ENCODE measurements at places on chromosomes 5 and 9.

- DNase-seq: no peak
Observed at GRCh38 chr5:149011084-149011483, 51.8 kb downstream of the SH3TC2 start.

DNA sequence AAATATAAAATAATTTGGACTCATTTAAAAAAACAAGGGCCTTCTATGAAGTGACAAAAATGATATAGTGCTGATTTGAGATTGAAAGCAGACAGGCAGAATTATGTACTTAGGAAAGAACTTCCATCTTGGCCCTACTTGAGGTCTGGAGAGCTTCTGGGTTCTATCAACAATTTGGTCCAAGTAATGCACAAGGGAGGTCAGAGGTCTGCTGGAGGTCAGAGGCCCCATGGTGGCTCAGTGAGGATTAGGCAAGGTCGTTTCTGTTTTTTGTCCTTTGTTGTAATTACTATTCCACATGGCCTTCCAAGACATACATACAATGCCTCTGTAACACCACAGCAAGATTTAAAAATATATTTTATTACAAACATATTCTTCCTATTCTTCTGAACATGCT lies 37.2 kb downstream of the NUDT12 start:
- no peak for DNase-seq

- peak; percentile 87 for DNase-seq
Observed at GRCh38 chr5:3100921-3101551, 349.6 kb upstream of the IRX2 start.

- DNase-seq: no peak
Observed at GRCh38 chr5:79931866-79932265, 59.2 kb downstream of the MTX3 start.

GRCh38 chr5:145511351-145511750 lies 323.8 kb downstream of the PRELID2 start:
- no peak for DNase-seq

GRCh38 chr9:83219154-83219923 lies 156.4 kb upstream of the RASEF start:
- DNase-seq: peak; percentile 96

- DNase-seq: peak; percentile 5
Observed at GRCh38 chr9:29806937-29807618, 2233.8 kb upstream of the C9orf72 start.

GRCh38 chr5:80092486-80093107 lies 57.4 kb downstream of the THBS4 start:
- DNase-seq: no peak

GRCh38 chr5:1974501-1975405 lies 92.0 kb upstream of the IRX4 start:
- DNase-seq: no peak

DNA sequence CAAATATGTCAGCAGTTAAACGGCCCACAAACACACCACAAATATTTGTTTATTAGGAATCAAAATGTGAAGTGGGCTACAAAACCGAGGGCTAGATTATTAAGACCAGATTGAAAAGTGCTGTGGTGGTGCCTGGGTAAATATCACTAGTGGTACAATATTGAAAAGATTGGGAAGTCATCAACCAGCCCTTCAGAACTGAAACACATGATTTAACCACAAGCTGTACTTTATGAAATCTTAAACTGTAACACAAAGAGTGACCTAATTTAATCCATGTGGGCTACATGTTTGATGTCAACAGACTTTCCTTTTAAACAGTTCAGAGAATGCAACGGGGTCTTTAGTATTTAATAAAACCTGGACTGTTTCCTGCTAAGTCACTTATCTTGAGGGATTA lies 182.3 kb downstream of the SPATA31D1 start:
- DNase-seq: no peak

- DNase-seq: no peak
Observed at GRCh38 chr5:147633173-147633572, 123.3 kb upstream of the DPYSL3 start.

DNA sequence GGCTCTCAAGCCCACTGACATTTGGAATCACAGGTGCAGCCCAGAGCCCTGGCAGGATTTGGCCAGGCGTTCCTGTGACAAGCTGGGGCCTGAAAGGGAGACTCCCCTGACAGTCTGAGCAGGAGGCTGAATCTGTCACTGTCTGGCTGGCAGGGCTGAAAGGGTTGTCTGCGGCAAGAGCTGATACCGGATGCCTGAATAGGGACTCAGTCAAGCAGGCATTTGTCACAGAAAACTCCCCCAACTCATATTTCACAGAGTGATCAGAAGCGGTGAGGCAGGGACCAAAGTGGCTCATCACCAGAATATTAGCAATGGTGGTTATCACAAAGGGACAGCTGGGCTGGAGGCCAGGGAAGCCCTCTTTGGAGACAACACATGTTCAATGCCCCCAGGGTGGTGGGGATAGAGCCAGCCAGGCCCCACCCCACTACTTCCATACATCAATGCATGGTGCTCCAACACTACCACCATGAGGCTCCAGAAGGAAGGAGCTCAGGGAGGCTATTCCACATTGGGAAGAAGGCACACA lies 295.5 kb downstream of the DTWD2 start:
- peak; percentile 40 for DNase-seq

GRCh38 chr9:101432171-101432570 lies 3.4 kb downstream of the ALDOB start:
- no peak for DNase-seq

DNA sequence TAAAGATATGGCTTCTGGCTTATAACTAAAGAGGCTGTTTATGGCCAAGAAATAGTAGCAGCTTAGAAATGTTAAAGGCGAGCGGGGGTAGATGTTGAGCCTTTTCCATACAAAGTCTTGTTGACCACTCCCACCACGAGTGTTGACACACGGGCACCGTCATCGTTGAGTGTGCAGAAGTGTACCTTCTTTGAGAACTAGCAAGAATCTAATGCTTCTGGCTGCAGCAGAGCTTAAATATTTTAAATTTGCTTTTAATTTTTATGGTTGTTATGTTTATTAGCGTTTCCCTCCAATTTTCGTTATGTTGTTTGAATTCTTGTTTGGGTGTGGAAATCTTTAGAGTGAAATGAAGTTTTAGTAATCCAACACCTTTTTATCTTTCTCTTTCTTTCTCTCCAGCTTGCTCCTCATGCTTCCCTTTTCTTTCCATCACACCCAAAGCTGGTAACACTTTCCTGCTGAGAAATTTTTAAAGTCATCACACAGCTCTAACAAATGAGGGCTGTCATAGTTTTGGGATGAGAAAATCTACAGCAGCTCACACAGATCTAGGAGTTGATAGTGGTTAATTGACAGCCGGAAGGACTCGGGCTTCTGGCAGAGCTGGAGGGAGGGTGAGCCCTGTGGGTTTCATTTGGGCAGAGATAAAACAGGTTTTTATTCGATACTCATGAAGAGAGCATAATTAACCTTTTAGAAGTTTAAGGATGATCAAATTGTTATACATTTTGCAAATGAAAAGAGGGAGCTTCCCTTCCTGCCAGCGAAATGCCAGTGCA lies 120.1 kb upstream of the ZNF608 start:
- no peak for DNase-seq

DNA sequence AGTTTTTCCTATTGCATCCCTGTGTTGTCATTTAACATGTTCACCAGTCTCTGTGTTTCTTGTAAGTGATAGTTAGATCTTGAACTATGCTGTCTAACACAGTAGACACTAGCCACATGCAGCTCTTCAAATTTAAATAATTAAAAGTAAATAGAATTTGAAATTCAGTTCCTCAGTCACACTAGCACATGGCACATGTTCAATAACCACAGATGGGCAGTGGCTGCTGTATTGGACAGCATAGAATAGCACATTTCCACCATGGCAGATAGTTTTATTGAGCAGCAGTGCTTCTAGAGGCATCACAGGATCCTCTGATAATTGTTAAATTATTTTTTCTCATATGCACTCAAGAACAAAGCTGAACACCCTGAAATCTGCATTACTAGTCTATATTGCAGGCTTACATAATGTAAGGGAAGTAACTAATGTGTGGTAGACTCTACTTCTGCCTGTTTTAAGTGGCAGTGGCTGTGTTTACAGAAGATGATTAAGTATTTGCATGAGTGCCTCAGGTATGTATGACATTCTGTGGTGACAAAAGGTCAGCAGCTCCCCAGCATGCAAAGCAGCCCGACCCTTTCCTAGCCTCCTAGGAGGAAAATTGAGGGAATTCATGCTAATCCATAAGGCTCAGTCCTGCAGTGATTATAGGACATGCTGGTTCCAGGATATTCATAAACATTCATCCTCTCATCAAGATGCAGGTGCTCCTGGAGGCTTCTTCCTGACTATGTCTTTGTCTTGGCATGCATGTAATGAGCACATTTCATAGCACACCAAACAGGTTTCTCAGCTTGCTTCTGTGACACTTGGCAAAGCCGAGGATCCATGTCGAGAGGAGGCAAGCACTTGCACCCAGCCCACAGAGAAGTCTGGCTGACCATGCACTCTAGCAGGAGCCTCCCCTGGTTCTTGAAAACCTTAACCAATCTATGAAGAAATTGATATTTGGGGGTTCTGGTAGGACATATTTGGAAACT lies 45.5 kb downstream of the SH3RF2 start:
- DNase-seq: no peak

GRCh38 chr5:160036884-160037283 lies 27.9 kb downstream of the TTC1 start:
- DNase-seq: no peak

DNA sequence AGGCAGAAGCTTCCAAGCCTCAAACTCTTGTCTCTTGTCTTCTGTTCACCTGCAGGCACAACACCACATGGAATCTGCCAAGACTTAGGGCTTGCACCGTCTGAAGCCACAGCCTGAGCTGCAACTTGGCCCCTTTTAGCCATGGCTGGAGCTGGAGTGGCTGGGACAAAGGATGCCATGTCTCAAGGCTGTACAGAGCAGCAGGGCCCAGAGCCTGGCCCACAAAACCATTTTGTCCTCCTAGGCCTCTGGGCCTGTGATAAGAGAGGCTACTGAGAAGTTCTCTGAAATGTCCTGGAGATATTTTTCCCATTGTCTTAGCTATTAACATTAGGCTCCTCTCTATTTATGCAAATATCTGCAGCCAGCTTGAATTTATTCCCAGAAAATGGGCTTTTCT lies 330.8 kb downstream of the DTWD2 start:
- no peak for DNase-seq

DNA sequence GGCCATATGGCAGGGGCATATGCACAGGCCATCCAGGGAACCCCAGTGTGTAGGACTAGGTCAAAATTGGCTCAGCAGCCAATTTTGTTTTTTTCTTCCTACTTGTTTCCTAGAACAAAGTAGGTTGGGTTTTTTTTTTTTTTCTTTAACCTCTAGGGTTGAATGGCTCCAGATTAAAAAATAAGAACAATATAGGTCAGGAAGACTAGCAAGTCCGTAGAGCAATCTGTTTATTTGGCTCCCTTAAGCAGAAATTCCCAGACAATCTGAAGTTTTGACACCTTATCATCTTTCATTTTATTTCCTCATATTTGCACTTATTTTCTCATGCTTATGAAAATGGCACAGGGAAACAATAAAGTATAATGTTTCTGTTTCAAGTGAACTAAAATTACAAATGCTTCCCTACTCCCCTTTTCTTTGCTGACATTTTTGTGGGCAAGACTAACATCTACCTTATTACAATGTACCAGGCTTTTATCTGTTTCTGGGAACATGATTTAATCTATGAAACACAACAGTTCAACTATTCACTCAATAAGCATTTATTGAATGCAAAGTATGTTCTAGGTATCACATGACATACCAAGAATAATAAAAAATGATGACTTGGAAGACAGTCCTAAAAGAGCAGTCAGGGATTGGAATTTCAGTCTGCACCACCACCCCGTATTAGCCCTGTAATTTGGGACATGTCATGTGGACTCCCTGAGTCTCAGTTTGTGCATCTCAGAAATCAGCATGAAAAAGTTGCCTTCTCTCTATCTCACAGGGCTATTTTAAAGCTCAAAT lies 30.5 kb downstream of the TLR4 start:
- DNase-seq: no peak

GRCh38 chr5:20618340-20618739 lies 630.3 kb upstream of the CDH18 start:
- no peak for DNase-seq

- DNase-seq: peak; percentile 44
Observed at GRCh38 chr9:37033682-37034304, at the start of gene PAX5. Gene PAX5 (minus strand): TSS chr9:37034268. CDS start chr9:37034031, 237 bp downstream.

- DNase-seq: peak; percentile 86
Observed at GRCh38 chr5:23506329-23507236, 826 bp upstream of the PRDM9 start.

DNA sequence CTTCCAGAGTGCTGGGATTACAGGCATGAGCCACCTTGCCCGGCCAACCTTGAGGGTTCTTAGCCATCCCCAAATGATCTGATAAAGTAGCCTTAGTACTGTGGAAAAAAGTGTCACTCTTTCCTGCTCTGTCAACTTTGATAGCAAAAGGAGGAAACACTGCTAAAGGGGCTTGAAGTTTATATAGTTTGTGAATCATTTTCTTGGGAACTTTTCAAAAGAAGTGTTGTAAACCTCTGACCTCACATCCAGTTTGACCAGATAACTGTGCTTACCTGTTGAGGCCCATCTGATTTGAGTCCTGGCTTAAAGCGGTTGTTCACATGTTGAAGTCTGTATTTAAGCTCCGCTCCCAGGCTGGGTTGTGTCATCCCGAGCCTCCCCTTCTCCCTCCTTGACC lies 303.3 kb downstream of the DOCK8 start:
- DNase-seq: no peak

- DNase-seq: peak; percentile 89
Observed at GRCh38 chr5:179530069-179530998, 20.0 kb upstream of the RUFY1 start.

DNA sequence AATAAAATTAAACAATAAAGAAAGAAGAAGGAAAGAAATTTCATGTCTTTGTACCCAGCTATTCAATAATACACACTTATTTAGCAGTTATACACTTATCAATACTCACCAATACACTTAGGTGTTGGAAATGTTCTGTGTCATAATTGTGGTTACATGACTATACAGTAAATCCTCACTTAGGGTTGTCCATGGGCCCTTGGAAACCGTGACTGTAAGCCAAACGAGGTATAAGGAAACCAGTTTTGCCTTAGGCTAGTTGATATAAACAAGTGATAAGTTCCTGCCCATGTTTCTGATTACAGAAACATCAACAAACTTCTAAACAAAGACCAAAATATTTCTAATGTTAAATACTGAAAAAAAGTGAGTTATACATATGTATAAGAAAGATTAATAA lies 10.0 kb upstream of the SLCO4C1 start:
- no peak for DNase-seq

DNA sequence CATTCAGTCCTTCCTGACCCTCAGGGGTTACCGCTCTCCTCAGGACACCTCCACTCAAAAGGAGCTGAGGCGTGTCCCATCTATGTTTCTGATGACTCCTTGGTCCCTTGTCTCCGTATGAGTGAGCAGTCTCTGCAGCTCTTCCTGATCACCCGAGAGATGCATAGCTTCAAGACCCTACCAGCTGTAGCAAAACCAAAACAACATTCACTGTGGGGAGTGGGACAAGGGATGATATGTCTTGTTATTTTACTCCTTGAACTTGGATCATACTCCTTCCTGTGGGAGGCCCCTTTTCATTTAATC lies 14.4 kb downstream of the GLDC start:
- no peak for DNase-seq

DNA sequence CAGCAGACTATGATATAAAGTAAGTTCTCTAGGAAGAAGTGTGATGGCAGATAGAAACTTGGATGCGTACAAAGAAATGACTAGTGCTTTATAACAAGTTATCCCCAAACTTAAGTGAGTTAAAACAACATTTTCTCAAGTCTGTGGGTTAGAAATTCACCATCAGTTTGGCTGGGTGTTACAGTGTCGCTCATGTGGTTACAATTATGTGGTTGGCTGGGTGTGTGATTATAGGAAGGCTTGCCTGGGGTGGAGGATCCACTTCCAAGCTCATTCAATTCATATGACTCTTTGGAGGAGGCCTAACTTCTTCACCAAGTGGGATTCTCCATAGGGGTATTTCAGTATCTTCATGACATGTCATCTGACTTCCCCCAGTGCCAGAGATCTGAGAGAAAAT lies 10.3 kb upstream of the C9orf40 start:
- no peak for DNase-seq

Measured in GM23338 (cell line).